ENCODE measurements at places on chromosomes 2 and 18.

GRCh38 chr18:25875551-25876240 is 214.7 kb downstream of the SS18 start:
- no peak for DNase-seq

GRCh38 chr18:49751427-49752094 is 61.8 kb downstream of the ACAA2 start:
- DNase-seq: no peak

DNA sequence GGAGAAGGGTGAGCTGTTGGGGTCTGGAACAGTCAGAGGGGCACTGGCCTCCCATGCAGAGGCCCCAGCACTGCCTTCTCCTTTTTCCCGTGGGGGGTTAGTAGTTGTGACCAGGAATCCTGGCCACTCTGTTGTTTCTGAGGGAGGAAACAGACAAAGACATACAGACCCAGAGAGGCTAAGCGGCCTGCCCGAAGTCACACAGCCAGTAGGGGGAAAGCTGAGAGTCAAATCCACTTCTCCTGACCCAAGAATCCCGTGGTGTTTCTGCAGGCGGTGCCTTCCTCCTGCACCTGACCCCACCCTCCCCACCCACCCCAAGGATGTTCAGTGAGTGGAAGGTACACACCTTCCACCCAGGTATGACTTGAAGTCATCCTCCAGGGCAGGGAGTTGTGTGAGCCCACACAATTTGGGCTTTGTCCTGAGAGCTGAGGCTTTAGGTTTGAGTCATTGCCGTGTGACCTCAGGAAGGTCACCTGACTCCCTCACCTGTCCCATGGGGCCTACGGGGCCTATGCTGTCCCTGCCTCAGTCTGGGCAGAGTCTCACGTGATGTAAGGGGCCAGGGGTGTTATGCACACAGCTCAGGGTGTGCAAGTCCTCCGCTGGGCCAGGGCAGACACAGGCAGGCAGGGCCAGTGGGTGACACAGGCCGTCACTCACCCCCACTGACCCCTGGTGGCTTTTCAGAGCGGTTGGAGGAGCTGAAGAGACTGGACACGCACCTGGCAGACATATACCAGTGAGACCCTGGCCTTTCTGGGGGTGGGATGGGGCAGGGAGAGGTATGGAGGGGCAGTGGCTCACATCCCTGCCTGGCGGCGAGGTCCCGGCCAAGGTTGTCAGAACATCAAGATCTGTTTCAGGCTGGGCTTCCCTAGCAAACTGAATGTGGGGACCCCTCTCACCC is 5.0 kb downstream of the NT5DC4 start:
- no peak for DNase-seq

- DNase-seq: no peak
Observed at GRCh38 chr2:135335256-135335655, 195.8 kb downstream of the ZRANB3 start.

- DNase-seq: no peak
Observed at GRCh38 chr18:65955747-65956146, 204.9 kb downstream of the CDH7 start.

DNA sequence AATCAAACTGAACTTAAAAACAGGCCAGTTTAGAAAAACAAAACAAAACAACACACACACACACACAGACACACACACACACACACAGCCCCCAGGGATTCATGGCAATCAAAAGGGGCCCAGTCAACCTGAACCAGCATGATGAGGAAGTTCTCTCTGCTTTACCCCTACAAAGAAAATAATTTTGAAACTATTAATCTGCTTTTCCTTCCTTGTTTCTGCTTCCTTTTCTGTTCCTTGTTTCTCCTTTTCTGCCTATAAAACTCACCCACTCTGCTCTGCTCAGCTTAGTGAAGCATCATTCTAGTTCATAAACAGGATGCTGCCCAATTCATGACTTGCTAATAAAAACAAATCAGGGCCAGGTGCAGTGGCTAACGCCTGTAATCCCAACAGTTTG is 203.1 kb downstream of the RAB3GAP1 start:
- no peak for DNase-seq

DNA sequence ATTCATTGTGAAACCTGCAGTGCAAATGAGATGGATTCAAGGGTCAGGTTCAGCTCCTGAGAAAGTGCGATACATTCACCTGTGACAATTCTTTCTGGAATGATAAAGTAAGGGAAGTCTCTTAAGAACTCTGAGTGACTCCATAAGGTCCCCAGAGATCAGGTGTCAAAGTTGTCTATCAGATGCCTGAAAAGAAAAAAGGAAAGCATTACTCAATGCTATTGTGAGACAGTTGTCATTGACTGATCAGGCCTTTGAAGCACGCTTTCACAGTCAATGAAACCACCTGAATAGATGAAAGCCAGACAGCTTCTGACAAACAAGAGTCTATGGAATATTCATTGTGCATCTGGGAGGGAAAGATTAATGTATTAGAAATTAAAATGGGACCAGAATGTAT is 252.7 kb upstream of the GALNT5 start:
- DNase-seq: no peak

DNA sequence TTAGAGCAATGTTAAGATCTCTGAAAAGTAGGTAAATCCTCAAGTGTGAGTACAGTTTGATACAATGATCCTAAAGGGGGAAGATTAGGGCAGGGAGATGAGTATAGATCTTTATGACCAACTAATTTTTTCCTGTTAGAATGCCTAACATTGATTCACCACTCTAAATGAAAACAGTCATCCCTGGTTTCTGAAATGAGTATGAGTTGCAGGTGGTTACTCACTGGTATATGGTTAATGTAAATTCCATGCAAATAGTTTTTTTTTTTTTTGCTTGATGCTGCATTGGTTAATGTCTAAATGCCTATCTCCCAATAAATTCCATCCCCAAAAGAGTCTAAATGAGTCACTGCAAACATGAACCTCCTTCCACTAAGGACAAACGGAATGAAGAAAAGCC is 55.0 kb upstream of the SERPINB2 start:
- DNase-seq: no peak
